ENCODE measurements at places on chromosomes 2 and 18.

DNA sequence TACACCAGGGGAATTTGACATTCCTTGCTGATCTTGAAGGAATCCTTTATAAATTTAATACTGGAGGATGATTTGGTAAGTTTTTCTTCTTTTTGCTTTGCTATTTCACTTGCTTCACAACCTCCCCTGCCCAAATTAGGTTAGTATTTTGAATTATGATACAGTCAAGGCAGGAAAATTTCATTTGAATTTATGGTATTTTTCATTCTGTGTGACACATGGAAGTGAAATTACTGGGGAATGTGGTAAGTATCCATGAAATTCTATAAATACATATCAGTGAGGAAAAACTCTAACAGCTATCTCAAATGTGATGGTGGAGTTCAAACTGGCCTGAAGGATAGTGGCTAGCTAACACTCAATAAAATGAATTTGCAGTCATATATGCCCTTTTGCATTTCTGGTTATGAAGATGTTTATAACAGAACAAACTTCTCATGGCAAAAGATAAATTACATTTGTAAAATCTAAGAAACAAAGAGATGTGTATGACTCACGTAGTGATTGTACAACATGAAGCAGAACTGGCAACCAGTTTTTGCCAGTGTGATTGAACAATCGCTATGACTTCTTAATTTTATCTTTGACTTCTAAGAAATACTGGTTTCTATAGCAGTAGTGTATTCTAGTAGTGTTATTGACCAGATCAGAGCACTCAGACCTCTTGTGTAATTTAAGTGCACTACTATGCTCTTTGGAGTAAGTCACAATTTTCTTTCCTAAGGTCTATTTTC lies 152.6 kb downstream of the IKZF2 start:
- no peak for DNase-seq

- DNase-seq = no peak
Observed at GRCh38 chr18:3616744-3617143, 166.8 kb downstream of the TGIF1 start.

DNA sequence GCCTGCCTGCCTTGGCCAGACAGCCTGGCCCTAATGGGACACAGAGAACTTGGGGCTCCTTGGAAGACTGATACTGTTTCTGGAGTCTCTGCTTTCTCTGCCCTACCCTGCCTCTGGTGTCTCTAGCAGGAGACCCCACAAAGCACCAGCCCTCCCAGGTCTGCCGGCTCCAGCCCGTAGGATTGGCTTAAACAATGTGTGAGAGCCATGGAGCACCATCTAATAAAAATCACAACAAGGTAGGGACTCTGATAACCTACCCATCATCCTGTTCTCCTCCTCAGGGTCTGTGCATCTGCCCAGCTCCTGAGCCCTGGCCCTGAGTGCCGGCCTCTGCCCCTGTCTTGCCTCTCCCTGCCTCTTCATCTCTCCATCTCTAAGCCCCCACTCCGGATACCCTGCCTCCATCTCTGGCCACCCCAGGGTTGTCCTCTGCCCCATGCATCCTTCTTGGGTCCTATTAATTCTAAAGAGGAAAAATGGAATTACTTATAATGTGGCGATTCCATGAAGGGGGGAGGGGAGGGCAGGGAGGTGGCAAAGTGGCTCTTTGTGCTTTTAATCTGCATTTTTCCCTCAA lies 1.2 kb upstream of the ECEL1 start:
- no peak for DNase-seq

DNA sequence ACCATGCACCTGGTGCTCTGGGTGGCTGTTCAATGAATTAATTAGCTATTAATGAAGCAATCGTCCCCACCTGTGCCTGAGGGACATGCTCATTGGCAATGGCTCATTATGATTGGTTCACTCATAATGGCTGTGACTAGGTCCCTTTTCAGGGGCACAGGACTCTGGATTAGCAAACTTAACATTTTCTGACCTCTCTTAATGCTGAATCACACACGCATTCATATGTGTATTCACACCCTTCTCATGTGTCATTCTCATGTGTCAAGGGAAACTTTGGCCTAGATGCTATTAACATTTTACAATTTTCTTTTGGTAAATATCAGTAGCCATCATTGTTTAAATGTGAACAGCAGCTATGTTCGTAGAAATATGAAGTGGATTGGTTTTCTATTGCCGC lies 98.9 kb upstream of the PMAIP1 start:
- no peak for DNase-seq

GRCh38 chr2:70508711-70509462 lies 44.7 kb downstream of the TGFA start:
- no peak for DNase-seq

DNA sequence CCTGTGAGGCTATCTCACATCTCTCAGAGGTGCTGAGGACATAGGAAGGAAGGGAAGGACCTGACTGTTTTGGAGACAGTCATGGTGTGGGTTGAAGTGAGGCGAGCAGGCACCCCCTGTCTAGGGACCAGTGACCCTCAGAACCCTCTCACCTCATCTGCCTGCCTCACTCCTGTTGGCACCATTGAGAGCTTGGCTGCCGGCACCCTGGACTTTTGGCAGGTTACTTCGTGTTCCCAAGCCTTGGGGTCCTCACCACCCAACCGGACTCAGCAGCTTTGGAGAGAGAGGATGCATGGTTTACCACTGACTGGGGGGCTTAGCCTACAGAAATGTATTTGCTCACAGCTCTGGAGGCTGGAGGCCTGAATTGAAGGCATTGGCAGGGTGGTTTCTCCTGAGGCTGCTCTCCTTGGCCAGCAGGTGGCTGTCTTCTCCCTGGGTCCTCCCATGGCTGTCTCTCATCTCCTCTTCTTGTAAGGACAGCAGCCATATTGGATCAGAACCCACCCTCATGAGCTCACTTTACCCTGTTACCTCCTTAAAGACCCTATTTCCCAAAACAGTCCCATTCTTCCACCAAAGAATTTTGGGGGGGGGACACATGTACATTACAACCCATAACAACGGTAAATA lies 142.0 kb downstream of the TSN start:
- no peak for DNase-seq

- DNase-seq = no peak
Observed at GRCh38 chr2:26687801-26688200, 4.7 kb upstream of the KCNK3 start.

DNA sequence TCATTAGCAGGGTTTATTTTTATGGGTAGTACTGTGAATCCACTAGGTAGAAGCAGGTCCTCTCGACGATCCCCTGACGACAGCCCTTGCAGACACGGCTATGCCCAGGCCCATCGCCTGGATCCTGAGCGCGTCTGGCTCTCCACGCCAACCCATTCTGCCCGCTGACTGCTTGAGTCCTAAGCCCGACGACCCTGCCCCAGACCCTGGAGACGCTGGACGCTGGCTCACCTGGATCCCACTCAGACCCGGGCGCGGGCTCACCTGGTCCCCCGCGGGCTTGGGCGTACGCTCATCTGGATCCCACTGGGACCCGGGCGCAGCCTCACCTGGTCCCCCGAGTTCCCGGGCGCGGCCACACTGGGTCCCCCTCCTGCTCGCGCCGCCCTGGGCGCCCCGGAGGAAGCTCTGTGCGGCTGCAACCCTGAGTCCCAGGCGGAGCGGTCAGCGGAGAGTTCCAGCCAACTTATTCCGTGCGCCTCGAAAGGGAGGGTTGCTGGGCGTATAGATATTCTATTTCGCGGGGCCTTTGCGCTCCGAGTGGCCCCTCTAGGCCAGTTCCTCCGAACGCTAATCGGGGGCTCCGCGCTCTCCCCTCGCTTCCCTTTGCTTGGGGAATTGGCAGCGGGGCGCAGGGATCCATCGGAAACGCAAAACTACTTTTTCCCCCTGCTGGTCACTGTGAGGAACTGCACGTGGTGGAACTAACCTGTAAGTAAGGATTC lies 22.4 kb upstream of the RMP24 start:
- DNase-seq = peak; percentile 29

- DNase-seq = no peak
Observed at GRCh38 chr18:24918257-24918656, 433.7 kb downstream of the ZNF521 start.

DNA sequence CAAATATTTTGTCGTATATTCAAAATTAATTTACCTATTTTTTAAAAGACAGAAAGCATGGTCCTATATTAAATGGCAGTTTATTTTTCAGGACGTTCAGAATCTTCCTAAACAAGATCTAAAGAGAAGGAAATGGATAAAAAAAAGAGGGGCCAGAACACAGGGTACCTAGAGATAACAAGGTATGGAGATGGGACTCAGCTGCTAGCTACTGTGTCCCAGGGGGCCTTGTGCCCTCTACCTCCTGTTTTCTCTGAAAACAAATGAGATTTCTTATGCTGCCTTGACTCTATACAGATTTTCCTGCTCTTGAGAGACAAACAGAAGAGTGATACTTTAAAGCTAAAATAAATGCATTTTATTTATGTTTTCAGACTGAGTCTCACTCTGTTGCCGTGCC lies 9.3 kb downstream of the PRKD3 start:
- DNase-seq = no peak

- no peak for DNase-seq
Observed at GRCh38 chr2:165847001-165847400, 53.0 kb upstream of the GALNT3 start.

DNA sequence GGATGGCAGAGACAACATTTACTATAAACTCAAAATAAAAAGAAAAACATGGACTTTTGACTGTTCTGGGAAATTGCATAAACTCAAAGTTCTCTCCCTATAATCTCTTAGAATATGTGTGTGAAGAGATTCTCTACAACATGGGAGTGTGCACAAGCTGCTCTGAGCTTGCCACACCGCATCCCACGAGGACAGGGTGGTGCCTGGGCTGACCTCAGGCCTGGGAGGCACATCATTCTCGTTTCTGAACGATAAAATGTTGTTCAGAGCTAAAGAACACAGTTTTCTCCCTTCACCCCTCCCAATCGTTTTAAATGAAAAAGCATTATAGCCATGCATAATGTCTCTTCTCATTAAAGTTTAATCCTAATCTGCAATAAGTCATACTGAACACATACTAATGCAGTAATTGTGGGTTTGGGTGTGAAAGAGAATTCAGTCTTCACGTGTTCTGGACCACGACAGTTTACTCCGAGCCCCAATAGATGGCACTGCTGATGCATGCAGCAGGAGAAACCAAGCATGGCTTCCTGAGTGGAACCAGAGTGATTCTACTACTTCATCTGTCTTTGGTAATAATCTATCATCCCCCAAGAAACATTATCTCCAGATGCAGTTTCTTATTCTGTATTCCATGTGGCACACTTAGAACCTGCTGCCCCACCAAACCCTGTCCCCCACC lies 46.9 kb upstream of the LAMA1 start:
- DNase-seq = no peak

DNA sequence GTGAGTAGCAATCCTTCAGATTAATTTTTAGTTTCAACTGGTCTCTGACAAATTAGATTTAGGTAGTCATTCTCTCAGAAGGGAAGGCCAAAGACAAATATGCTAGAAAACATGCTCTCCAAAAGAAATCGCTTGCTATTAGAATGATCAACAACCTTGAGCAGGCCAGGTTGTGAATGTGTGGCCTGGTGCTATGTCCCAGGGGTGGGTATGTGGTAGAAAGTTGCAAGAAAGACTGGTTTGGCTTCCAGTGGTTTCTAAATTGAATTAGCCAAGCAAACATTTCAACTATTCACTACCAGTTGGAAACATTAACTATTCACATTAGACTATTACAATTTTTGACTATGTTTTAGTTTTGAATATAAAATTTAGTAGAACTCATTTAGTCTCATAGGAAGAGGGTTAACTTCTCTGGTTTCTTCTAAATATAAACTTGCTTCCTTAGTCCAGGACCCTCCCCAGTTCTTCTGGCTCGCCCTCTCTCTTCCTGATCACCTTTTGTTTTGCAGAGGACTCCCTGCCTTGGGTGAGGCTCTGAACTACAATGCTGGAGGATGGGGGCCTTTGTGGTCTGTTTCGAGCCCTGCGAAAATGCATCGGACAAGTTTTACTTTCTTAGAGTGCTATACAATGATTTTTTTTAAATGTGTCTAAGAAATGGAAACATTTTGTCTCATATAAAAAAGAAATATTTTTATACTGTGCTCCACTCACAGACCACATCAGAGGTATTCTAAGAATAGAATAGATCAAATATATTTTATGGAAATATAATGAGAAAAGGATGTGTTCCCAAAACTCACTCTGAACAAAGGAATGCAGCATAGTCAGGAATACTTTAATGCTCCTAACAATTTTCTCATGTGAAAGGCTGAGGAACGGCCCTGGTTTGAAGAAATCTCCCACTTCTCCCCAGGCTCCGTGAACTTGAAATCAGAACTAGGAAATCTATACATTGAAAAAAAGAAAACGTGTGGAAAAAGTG lies 375.0 kb upstream of the ZEB2 start:
- no peak for DNase-seq

GRCh38 chr2:84394628-84395027 lies 64.5 kb downstream of the SUCLG1 start:
- no peak for DNase-seq

- DNase-seq = no peak
Observed at GRCh38 chr2:26559556-26559955, 81.6 kb downstream of the CIB4 start.

DNA sequence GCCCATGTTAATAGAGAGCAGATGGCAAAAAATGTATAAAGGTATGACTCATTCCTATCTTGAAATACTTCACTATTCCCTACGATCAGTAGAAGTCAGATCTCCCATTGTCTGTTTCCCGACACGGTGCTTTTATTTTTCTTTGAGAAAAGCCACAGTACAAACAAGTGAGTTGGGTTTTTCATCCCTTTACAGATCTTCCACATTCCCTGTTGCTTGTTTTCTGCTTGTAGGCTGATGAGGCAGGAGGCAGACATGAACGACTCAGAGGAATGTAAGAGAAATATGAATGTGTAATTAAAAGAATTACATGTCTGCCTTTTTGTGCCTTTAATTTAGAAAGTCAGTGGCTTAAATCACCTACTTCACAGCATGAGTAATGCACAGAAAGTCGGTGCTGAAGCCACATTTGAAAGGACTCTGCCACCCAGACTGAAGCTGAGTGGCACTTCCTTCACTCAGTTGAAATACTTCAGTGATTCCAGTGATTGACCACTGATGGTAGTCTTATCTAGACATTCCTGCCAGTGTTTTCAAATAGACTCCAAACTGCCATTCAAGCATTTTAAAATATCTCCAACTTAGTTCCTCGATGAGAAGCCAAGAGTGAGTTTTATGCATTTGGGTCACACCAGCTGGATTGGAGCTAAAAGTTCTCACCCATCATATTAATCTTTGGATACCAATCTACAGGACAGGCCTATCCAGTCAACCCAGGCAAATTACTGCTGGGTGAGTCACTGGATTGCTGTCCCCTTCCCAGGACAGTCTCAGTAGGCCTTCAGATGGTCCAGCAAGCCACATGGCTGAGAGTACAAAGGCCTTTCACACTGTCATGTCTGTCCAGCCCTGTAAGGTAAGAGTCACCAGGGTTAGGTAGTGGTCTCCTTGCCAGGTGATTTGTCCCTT lies 79.0 kb downstream of the COLEC12 start:
- DNase-seq = no peak

GRCh38 chr18:63837590-63837989 lies 49.9 kb upstream of the SERPINB2 start:
- DNase-seq = no peak

GRCh38 chr2:230864605-230865306 lies at the start of gene ITM2C:
Gene ITM2C (plus strand): TSS chr2:230864942. CDS start chr2:230865026, 84 bp downstream.
- DNase-seq = peak; percentile 44

GRCh38 chr2:34737146-34737545 lies 1138.0 kb upstream of the FAM98A start:
- no peak for DNase-seq

GRCh38 chr18:34738175-34738894 lies 28.2 kb downstream of the DTNA start:
- no peak for DNase-seq
